Karpas-422 (cell line): ENCODE measurements at places on chromosomes 6 and 20. TPM values are rescaled to one million over a fixed set of nuclear protein-coding genes. Genes with fewer than 3 reads are reported as not detected.

Gene VGLL2
- not detected in 2 replicates for total RNA-seq

Gene NCR2
- not detected in 2 replicates for total RNA-seq

Gene F13A1
- total RNA-seq = 0.78 and 3.2 TPM in 2 replicates

Gene ID4
- not detected in 2 replicates for total RNA-seq

- no peak for DNase-seq
Observed at GRCh38 chr6:123838505-123839234, 35.0 kb downstream of the NKAIN2 start.

DNA sequence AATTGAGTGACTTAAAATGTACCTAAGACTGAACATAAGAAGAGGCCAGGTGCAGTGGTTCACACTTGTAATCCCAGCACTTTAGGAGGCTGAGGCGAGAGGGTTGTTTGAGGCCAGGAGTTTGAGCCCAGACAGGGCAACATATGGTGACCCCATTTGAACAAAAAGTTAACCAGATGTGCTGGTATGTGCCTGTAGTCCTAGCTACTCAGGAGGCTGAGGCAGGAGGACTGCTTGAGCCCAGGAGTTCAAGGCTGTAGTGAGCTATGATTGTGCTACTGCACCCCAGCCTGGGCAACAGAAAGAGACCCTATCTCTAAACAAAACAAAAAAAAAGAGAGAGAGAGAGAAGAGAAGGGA, 10.1 kb upstream of the PAQR8 start:
- DNase-seq = no peak

DNA sequence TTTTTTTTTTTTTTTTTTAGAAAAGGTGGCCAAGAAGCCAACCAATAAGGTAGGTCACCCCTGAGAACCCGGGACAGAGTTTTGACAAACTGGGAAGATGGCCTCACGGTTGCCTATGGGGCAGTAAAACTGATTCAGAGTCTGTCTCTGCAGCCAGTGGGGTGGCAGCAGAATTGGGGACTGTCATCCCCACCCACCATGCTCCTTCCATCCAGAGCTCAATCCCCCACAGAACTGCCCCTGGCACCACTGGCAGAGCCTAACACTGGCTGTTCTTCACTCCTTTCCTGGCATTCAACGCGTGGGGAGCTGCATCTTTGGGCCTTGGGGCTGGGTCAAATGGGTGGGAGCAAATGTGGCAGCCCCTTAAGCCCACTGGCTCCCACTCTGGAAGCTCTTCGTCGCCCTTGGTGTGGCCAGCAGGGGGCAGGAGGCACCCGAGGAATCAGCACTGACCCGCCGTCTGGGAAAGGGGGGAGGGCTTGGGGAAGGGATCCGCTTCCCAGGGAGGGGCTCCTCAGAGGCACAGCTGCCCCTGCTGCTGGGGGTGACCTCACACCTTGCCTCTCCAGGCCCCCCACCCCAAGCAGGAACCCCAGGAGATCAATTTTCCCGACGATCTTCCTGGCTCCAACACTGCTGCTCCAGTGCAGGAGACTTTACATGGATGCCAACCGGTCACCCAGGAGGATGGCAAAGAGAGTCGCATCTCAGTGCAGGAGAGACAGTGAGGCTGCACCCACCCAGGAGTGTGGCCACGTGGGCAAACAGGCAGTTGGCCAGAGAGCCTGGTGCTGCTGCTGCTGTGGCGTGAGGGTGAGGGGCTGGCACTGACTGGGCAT, 10.4 kb downstream of the CD40 start:
- peak; percentile 65 for DNase-seq

GRCh38 chr6:33959661-33960344, 156.0 kb upstream of the MLN start:
- DNase-seq = no peak

GRCh38 chr6:137852346-137852745, 14.7 kb upstream of the TNFAIP3 start:
- no peak for DNase-seq

DNA sequence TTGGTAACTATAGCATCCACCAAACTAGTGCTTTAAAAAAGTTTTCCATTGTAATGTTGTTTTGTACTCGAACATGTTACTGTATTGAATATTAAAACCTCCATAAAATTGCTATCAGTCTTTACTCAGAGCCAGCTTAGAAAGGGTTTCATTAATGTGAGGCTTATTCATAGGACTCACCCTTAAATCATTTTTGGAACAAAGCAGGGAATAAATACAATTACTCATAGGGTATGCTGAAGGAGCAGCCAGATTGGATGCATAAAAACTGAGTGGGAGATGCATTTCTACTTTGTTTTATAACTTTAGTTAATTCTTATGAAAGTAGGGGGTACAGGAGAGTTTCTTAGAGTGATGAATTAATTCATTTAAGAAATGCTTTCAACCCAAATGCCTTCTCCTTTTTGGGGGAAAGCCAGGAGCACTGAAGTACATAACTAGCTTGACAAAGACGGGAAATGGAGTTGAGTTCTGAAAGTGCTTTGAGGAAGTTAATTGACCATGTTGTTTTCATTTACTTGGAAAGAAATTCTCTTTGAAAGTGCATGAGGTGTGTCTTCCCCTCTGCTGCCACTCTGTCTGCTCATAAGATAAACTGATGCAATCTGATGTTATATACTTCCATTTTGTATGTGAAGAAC, 90.3 kb downstream of the RNF144B start:
- DNase-seq = no peak

DNA sequence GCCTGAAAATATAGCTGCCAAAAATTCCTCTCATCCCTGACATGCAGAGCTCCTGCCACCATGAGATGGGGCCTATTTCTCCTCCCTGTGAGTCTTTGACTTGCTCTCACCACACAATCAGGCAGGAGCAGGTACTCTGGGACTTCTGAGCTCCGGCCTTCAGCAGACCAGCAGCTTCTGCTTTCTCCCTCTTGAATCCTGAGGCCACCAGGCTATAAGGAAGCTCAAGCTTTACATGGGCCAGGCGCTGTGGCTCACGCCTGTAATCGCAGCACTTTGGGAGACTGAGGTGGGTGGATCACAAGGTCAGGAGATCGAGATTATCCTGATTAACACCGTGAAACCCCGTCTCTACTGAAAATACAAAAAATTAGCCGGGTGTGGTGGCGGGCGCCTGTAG, 238.7 kb upstream of the RREB1 start:
- DNase-seq = no peak

- DNase-seq = no peak
Observed at GRCh38 chr6:168099201-168100010, 20.4 kb upstream of the FRMD1 start.

- DNase-seq = peak; percentile 76
Observed at GRCh38 chr6:111872401-111873177, 663 bp downstream of the FYN start.

- no peak for DNase-seq
Observed at GRCh38 chr20:54535746-54536145, 60.4 kb downstream of the DOK5 start.

DNA sequence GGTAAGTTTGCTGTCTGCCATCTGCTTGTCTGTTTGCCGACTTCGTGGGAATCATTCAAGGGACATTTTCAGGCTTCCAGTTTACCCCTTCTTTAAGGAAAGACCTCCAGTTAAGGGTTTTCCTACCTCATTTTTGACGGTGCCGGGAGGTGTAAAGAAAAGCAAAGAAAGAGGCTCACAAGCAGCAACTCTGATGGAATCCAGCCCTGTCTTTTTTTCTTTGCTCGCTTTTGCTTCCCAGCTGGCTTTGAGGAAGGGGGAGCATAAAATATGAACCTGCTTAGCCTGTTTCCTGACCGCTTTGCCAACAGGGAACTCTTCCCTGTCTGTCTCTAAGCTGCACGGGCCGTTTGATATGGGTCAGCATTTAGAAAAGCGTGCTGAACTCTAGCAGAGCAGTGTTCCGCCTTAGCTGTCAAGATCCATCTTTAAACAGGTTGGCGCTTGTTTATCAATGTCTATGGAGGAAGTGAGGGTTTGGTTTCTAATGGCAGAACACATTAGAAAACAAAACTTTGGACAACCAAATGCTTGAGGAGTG, 13.8 kb downstream of the SYTL3 start:
- no peak for DNase-seq

DNA sequence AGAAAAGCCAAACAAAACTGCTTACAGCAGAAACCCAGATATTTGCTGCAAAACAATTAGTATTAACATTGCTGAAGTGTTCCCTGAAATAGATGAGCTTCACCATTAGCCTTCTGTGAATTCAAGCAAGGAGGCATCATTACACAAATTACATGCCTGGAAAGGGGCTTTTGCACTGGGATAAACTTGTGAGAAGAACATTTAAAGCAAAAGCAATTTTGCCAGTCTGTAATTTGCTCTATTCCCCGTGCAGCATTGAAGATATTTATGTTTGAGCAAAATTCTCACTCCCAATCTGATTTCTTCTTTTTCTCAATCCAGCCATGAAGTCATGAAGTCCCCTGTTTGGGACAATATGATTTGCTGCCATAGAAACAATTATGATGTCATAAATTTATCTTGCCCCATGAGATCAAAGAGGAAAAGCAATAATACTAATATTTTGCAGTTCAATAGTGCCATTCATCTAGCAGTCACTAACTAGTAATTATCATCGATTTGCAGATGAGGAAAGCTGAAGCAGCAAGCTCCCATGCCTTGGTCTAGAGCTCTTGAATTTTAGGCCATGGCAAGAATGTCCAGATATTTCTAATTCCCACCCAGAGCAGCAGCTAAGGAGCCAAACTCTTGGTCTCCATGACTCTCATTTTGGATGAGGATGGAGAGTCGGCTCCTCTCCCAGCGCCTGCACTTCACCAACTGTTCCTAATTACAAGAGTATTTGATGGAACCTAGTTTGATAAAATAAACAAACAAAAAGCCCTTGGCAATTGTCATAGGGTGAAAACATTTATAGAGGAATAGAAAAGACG, 49.5 kb upstream of the CCN6 start:
- DNase-seq = no peak
